Stimulated activated CD8-positive, alpha-beta memory T cell treated with anti-CD3 and anti-CD28 coated beads, Interleukin-15, amount 100 ng/mL, for 24 hours (primary cell): ENCODE measurements at places on chromosomes 11 and 22.

- DNase-seq: no peak
These were observed 171.9 kb downstream of the BUD13 start for GRCh38 chr11:116600930-116601329.

DNA sequence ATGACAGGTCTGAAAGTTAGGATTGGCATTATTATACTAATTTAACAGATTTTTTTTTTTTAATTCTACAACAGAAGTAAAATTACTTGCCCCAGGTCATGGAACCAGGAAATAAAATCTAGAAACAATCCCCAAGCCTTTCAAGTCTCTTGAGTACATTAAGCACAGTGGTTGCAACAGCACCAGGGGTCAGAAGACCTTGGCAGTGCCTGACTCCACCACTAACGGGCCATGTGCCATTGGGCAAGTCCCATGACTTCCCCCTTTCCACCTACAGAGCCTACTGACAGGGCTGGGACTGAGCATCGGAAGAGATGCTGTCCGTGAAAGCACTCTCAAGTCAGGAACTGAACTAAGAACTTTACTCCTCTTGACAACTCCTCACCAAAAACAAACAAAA, 98.6 kb upstream of the AKIP1 start:
- DNase-seq: no peak

DNA sequence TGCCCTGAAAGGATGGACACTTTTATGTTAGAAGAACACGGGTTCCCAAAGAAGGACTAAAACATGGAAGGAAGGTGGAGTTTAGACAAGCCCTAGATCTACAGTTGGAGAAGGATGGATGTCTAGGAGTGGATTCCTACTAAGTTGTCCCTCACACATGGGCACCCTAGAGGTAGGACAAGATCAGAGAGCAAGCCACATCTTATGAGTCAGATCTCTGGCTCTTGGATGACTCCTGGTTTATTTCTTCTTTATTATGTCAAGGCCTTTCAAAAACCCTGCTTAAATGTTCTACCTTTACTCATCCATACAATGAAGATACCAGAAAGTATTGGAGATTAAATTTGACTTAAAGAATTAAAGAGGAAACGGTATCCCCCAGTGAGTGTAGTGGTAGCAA, 34.4 kb downstream of the PRCP start:
- no peak for DNase-seq

DNA sequence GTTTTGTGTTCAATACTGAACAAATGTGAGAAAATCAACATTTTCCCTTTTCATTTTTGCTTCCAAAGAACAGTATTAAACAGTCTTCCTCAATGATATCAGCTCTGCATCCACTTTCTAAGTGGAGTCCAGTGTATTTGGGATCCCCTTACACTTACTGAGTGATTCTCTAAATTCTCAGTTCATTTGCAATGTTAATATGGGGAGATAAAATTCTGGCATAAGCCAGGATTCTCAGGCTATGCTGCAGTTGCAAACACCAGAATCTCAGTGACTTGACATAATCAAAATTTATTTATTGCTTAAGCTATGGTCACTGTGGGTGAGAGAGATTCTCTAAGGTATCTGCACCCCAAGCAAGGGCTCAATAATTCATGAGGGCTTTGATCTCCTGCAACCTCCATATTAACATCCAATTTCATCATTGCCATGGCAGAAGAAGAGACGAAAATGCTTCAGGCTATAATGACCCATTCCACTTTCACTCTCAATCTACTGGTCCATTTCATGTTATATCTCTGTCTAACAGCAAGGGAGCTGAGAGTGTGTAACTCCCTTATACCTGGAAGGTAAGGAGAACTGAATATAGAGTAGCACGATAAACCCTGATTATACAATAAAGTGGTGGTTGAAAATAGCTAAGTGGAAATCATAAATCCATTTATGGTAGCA, 64.1 kb upstream of the CARD18 start:
- no peak for DNase-seq

DNA sequence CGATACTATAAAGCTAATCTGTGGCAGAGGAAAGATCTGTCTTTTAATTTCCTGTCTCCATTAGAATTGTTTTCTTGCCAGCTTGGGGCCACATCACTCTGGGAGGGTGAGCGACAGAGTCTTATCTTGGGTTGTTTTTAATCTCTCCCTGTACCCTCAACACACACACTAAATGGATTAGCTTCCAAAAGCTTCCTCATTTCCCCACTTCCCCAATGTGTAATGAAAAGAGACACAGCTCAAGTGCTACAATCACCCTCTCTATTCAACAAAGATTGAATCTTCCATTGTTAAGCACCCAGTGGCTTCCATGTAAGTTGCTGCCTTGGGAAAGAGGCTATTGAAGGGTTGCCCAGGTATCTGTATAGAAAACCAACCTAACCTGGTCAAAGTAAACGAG, 6.1 kb upstream of the ASCL3 start:
- DNase-seq: no peak

- no peak for DNase-seq
These were observed 134.7 kb downstream of the TTC17 start for GRCh38 chr11:43493431-43493830.

DNA sequence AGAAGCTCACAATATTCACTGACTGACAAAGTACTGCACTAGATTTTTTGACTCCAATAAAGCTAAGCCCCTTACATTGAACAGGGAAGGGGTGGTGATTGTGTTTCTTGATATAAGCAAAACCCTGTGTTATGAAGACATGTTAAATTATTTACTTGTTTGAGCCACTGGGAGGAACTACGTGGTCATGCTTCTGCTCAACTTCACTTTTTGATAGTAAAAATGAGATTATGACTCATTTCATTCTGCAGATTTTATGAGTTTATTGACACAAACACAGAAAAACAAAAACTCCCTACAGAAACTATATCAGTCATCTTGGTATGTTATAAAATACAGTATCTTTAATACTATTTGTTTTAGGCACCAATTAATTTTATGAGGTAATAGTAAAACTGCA, 124.7 kb downstream of the CADM1 start:
- no peak for DNase-seq

DNA sequence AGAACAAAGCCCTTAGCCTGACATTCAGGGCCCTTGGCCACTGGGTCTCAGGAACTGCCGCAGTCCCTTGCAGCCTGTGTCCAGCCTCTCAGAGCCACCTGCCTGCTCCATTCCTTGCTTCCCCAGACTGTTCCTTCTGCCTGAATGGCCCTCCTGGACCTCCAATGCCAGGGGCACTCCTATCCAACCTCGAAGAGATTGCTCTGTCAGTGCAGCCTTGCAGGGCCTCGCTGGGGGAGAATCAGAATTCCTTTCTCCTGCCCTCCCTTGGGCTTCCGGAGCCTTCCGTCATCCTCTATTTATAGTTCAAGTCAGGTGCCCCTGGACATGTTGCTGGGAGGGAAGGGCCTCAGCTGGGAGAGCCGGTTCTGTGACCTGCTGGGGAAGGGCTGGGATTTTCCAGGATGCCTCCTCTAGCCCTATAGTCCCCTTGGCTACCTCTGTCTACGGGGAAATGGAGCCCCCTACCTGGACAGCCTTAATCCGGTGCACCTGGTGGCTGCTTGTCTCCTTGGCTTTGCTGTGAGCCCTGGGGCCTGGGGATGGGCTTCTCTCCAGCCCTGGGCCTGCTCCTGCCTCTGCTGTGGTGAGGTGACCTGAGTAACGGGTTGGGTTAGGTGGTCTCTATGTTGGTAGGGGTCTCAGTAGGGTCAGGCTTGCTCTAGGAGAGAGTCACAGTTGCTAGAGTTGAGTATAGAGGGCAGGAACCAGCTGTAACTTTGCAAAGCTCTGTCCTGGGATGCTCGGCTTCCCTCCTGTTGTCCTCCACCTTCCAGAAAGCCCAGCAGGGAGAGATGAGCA, 45.9 kb upstream of the SYT7 start:
- no peak for DNase-seq

DNA sequence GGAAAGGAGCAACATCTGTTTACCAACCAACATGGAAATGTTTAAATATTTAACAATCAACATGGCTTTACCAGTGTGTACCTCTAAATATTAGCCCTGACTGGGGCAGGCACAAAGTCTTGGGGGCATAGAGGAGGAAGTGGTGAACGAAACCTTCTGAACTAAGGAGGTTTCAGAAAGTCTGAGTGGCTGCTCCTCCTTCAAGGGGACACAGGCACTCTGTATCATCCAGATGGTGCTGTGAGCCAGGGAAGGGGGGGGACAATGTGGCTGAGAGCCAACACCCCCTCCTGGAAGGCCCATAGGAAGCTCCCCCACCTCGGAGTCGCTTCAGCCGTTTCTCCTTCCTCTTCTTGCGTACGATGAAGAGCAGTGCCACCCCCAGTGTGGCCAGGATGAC, 107.7 kb downstream of the CEP164 start:
- no peak for DNase-seq

DNA sequence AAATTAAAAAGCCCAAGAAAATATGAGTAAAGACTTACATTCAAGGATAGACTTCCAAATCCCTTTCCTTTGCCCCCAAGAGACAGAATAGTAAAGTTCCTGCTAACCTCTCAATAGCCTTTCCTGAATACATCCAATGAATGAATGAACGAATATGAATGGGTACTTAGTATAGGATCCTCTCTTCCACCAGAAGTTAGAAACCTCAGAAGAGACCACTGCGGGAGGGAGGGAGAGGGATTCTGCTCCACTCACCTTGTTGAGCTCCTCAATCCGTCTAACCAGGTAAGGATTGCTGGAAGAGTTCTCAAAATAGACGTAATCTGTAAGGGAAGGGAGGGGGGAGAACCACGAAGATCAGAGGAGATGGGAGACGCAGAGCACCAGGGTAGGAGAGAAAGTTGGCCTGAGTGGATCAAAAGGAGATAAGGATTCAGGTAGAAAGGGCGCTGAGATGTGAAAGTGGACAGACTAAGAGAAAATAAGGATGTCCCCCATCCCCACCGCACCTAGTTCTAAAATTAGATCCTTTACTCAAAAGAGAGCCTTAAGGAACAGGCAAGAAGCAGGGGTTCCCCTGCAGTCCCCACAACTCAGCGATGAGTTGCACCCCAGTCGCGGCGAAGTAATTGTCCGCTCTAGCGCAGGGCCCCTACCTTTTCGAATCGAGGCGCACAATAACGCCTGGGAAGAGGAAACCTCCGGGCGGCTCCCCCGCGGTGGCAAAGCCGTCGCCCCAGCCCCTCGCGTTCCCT, 1.1 kb downstream of the MTA2 start:
- no peak for DNase-seq
